Ovary (tissue), 10 donors: ENCODE measurements at places on chromosomes 1 and 21.

DNA sequence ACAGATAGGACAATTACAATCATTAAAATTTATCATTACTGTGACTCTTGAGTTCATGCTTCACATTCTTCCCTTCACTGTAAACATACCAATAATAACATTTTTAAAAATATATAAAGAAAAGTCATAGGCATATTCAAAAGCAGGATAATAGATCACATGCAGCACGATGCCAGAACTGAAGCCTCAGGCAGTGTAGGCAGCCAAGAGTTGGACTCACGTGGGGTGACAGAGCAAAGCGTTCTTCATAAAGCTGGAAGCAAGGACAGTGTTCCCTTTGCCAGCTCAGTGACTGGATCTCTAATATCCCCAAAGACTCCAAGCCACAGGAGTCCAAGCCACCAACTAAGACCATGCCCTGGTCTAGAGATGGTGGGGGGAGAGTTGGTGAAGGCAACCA is 77.7 kb downstream of the ODF2L start:
- DNase-seq: no peak

- DNase-seq: no peak
Observed at GRCh38 chr1:24435782-24436365, 20.3 kb downstream of the NIPAL3 start.

- no peak for DNase-seq
Observed at GRCh38 chr1:84376000-84376910, 22.0 kb upstream of the DNASE2B start.

GRCh38 chr1:180533266-180533987 is 25.3 kb upstream of the OVAAL start:
- peak; percentile 61 for DNase-seq

GRCh38 chr1:198922638-198923430 is 284.0 kb downstream of the PTPRC start:
- DNase-seq: no peak

DNA sequence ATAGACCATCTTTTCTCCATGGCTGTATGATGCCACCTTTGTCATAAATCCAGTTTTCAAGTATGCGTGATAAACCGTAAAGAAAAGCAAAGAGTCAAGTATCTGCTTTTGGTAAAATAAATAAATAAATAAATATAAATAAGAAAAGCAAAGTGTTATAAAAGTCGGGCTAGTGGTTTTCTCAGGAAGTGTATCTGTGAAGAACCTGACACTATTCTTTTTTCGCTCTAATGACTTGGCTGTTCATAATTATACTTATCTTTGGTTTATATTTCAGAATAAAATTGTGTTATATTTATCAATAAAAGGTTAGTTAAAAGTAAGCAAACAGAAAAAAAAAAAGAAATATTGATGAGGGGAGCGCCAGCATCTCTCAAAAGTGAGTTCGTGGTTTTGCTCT is 594 bp upstream of the EXO5 start:
- DNase-seq: no peak
